ENCODE measurements at places on chromosomes 6 and 20.

- no peak for DNase-seq
Measured at GRCh38 chr20:62840244-62841197, 21.1 kb downstream of the TCFL5 start.

DNA sequence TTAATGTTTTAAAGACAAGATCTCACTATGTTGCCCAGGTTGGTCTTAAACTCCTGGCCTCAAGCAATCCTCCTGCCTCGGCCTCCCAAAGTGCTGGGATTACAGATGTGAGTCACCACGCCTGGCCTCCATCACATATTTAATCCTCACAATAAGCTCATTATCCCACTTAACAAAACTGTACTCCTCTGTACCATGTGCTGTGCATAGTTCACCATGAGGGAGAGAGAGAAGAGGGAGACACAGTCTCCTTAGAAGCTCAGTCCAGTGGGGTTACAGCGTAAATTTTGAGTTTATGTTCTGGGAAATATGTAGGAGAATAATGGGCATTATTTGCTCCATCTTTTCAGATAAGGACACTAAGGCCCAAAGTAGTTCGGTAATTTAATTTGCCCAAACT lies 7.9 kb upstream of the CPNE5 start:
- no peak for DNase-seq

DNA sequence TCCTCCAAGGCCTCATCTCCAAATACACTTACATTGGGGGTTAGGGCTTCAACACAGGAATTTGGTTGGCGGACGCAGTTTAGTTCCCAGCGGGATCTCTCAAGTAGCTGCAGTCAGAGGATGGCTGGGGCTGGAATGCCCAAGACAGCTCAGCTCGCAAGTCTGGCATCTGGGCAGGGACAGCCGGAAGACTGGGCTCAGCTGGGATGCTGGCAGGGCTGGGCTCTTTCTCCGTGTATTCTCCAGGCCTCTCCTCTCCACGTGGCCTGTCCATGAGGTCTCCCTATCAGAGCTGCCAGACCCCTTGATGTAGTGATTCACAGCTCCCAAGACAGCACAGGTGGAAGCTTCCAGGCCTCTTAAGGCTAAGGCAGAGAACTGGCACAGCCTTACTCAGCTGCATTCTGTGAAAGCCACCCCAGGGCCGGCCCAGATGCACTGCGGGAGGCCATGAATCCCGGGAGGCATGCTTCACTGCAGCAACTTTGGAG lies 5.0 kb downstream of the FGD2 start:
- DNase-seq, result no peak

GRCh38 chr6:129317931-129318820 lies 391.8 kb downstream of the ARHGAP18 start:
- DNase-seq, result peak; percentile 21

DNA sequence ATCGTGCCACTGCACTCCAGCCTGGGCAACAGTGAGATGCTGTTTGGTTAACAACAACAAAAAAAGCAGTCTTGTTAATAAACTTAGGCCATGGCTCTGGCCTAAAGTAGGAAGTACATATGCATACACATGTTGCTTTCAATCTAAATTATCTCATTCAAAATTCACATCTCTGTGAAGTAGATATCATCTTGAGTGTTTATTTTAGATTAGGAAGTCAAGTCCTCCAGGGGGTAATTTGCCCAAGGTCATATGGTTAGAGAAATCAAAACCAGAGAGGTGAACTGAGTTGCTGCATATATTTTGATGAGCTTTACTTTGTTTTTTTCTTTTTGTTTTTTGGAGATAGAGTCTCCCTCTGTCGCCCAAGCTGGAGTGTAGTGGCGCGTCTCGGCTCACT lies 52.8 kb downstream of the B4GALT5 start:
- DNase-seq, result no peak

GRCh38 chr20:48532028-48532427 lies 295.8 kb downstream of the PREX1 start:
- DNase-seq, result no peak

GRCh38 chr6:14635195-14635594 lies 517.6 kb downstream of the CD83 start:
- DNase-seq, result no peak

Data from RWPE1 (cell line).